ENCODE measurements at places on chromosomes 2 and 18.

- DNase-seq, result no peak
Measured at GRCh38 chr2:154706660-154707059, 8.2 kb downstream of the KCNJ3 start.

DNA sequence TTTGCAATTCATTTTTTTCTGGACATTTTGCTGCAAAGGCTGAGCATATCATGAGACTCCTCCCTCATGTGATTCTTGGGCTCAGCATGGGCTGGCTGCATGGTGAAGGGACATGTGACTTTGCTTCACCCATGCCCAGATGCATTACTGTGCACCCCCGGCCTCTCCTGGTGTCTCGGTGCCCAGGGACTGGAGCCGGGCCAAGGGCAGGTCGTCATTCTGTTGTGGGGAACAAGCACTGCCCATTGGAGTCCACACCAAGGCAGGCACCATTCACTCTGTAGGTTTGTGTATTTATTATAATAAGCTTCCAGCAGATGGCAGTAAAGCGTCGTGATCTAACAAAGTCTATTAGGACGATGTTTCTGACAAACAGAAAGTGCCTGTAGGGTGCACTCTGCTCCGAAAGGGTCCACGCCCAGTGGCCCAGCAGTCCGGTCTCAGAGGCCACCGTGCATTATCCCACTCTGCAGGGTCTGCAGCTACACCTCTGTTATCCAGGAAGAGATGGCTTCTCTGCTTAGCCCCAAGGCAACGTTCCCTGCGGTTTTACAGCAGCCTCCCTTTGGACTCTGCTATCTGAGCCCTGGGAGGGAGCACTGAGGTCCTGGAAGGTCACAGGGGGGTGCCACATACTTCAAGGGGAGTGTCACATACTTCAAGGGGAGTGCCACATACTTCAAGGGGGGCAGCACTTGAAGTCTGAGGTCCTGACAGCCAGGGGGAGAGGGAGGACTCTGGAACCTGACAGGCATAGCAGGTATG, 219.6 kb downstream of the TSN start:
- peak; percentile 54 for DNase-seq

- no peak for DNase-seq
Measured at GRCh38 chr2:39852831-39853230, 73.8 kb upstream of the THUMPD2 start.

- DNase-seq, result no peak
Measured at GRCh38 chr18:72555101-72555500, 11.0 kb upstream of the CBLN2 start.
